ENCODE measurements at places on chromosomes 16 and 17. TPM values are rescaled to one million over a fixed set of nuclear protein-coding genes. Genes with fewer than 3 reads are reported as not detected.

TLK2 gene
- total RNA-seq = 60.1 TPM

MRM1 gene
- 18.6 TPM for total RNA-seq

MYH13 gene
- total RNA-seq = not detected

SMIM5 gene
- total RNA-seq = not detected

ADAT1 gene
- total RNA-seq = 91.7 TPM

CTRB1 gene
- total RNA-seq = not detected

ACBD4 gene
- 24.0 TPM for total RNA-seq

KRTAP3-2 gene
- total RNA-seq = not detected

CHST5 gene
- total RNA-seq = 0.10 TPM

Data from OCI-LY7 (cell line).